ENCODE measurements at places on chromosomes 5 and 9.

DNA sequence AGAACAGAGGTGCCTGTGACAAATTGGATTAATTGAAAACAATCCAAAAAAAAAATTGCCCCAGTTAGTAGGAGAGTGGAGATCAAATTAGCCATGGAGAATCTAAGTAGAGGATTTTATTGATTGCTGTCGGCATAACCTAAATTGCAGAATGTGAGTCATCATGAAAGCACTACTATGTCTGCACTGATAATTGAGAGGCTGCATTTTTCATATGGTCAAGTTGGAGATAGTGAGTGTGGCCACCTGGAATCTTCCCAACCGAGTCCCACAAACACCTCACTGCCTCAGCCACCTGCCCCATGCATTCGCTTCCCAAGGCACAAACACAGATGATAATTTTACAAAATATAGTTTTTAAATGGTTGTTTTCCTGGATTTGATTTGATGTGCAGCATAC lies 123.7 kb downstream of the NTRK2 start:
- no peak for DNase-seq

DNA sequence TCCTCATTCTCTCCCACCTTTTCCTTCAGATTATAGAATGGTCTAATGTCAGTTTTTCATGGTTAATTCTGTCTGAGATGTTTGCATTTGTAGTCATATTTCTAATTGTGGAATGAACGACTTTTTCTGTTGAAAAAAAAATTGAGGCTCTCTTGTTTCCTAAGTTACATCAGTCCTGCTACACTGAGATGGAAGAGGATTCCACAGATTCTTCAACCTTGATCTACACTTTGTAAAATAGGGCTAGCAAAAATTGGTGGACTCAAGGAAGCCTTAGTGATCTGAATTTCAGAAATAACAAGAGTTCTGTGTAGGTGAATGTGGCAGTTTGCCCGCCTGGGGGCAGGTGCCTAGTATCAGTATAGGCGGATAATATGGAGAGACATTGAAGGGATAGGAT lies 51.9 kb downstream of the ERBIN start:
- no peak for DNase-seq

GRCh38 chr5:173602423-173602822 lies 14.0 kb downstream of the BOD1 start:
- DNase-seq: no peak

- no peak for DNase-seq
Observed at GRCh38 chr5:36878392-36879082, 2.0 kb downstream of the NIPBL start.

All from stimulated activated CD4-positive, alpha-beta T cell treated with anti-CD3 and anti-CD28 coated beads, Interleukin-4, amount 100 ng/mL, for 1 hour (primary cell).